ENCODE measurements at places on chromosomes 4 and X.

DNA sequence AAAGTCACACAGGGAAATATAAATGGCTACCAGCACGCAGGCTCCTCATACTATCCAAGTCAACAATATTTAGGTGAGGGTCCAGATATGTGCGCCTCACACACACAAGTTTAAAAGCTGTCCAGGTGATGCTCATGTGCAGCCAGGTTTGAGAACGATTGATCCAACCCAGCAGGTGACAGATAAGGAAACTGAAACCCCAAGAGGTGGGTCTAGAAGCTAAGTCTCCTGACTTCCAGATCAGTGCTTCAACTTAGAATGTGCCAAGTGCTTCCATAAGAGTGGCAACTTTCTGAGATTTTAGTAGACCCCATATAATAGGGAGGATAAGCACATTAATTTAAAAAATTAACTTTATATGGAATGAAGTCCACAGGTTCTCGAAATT is 54.4 kb upstream of the NAP1L5 start:
- no peak for DNase-seq

- no peak for DNase-seq
Measured at GRCh38 chrX:3598709-3599108, 114.7 kb downstream of the PRKX start.

DNA sequence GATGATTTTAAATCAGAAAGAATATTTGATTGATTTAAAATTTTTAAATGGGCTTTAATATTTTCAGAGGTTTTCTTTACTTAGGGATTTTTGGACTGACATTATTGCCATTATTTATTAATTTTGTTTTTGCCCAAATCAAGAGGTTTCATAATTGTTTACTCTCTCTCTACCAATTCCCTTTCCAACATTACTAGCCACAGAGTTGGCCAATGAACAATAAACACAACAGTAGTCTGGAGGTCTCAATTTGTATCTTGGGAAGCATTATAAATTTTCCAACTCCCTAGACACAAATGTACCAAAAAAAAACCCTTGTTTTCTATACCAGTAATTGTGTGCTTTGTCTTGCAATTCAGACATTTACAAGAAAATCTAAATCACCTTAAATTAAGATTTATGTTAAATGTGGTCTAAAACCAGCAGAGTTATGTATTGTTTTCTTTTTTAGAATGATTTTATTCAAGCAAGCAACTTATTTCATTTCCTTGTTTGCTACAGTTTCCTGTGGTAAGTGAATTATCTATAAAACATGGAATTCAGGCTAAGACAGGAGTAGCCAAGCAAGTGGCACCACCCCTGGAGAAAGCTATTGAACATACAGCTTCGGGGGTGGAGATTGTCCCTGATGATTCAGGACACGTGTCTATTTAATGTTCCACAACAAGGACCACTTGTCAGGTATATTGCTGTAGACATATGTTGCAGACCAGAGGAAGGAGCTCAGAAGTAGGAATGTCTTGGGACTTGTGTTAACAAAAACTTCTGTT is 622 bp downstream of the KLKB1 start:
- DNase-seq = no peak

GRCh38 chrX:20217271-20217670 is 49.4 kb downstream of the RPS6KA3 start:
- peak; percentile 24 for DNase-seq

DNA sequence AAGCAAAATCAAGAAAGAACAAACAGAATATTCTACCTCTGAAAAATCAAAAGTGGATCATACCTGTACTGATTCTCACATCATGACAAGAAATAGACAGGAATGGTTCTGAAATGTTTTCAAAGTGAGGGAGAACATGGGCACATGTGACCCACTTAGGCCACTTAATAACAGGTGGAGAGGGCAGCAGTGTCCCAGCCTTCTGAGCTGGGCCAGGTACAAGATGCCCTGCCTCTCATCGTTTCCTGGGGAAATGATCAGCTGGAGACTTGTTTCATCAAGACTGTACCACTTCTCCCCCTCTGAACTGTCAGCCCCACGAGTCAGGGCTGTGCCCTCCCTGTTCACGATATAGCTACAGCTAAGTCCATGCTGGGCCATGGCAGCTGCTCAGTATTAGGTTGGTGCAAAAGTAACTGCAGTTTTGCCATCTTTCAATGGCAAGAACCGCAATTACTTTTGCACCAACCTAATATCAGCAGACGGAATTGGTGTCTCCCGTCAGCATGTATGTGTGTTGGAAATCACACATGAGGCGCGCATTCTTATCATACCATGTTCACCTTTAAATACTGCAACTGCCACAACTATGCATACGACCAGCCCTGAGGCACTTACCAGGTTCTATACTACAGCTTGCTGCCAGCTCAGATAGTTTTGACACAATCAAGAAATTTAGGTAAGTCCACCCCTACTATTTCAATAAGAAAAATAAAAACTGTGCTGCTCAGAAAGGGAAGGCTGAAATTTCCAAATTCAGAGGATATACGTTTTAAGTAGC is 71.4 kb downstream of the GATB start:
- no peak for DNase-seq

DNA sequence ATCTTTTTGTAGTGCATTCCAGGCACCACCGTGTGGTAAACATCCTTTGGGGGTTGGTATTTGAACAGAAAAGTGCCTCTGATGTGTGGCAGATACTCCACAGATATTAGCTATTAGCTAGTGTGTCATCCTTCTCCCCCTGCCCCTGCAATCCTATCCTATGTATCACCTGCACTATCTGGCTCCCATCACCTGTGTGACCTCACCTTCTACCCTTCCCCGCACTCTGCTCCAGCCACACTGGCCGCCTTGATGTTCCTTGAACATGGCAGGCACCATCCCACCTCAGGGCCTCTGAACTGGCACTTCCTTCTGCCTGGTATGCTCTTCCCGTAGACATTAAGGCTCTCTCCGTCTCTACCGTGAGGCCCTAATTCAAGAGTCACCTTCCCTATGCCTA is 3.7 kb downstream of the ELK1 start:
- DNase-seq = no peak

- no peak for DNase-seq
Measured at GRCh38 chrX:11555759-11556158, 110.0 kb downstream of the ARHGAP6 start.

GRCh38 chrX:34764852-34765361 is 107.8 kb upstream of the TMEM47 start:
- DNase-seq = no peak

DNA sequence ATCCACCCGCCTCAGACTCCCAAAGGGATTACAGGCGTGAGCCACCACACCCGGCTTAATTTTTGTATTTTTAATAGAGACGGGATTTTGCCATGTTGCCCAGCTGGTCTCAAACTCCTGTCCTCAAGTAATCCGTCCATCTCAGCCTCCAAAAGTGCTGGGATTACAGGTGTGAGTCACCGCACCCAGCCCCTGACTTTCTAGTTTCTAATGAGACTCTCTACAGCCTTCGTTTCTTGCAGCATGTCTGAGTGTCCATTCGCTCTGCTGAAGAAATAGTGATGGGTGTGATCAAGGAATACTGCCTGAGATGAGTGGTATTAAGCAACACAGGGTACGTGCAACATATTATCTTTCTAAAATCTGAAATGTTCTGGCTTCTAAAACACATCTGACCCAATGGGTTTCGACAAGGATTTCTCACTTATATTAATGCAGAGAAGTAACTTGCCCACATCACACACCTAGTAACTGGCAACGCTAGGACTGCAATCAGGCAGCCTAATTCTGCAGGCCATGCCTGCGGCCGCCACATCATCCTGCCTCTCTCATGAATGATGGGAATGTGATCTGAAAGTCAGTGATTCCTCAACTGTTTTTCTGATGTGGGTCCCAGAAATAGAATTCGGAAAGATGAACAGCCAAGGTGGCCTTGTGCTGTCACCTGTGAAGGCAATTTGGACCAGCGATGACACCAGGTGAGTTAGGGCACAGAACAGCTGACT is 74.3 kb downstream of the RBM47 start:
- DNase-seq = no peak

- DNase-seq = no peak
Measured at GRCh38 chr4:108527723-108528122, 92.7 kb upstream of the RPL34 start.

GRCh38 chr4:128298146-128298758 is 10.6 kb upstream of the PGRMC2 start:
- no peak for DNase-seq

- DNase-seq = no peak
Measured at GRCh38 chr4:90979556-90979955, 852.4 kb downstream of the CCSER1 start.

DNA sequence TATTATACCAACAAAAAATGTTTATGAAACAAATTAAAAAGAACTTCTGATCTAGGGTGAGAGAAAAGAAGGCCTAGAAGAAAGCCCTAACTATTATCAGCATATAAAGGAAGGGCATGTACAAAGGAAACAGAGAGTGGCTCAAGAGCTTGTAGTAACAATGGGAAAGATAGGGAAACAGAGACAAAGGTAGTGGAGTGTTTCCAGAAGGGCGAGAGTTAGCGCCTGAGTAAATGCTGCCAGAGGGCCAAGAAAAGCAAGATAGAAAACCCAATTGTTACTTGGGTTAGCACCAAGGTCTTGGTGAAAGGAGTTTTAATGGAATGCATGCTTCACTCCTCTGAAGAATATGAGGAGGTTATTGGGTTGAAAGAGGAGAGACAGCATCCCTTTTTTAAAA is 16.5 kb upstream of the MSL3 start:
- no peak for DNase-seq

DNA sequence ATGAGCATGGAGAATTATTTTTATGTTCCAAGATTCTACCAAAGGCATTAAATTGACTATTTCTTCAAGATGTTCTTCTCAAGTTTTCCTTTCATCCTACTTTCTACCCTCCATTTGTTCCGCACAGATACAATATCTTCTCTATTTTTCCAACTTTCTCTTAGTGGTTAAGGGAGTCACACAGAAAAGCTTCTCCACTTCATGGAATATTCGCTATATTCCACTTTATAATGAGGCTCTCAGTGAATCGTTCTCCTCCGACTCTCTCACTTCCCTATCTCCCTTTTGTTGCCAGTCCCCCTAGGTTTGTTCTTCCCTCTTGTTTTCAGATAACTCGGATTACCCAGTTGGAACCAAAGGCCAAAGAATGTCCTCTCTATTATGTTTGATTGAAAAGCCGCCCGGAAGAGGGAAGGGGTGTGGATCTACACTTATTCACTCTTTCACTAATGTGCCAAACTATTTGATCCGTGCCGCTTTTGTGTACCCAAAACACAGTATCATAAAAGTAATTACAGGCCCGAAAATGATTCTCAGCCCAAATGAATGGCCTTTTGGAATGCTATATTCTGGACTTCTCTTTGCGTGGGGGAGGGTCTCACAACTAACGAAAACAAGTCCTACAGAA is 1.2 kb downstream of the SH3D19 start:
- DNase-seq = no peak

GRCh38 chrX:1946974-1947373 is 332.1 kb downstream of the ASMT start:
- no peak for DNase-seq

GRCh38 chr4:85747882-85748491 is 273.0 kb downstream of the ARHGAP24 start:
- DNase-seq = peak; percentile 72

DNA sequence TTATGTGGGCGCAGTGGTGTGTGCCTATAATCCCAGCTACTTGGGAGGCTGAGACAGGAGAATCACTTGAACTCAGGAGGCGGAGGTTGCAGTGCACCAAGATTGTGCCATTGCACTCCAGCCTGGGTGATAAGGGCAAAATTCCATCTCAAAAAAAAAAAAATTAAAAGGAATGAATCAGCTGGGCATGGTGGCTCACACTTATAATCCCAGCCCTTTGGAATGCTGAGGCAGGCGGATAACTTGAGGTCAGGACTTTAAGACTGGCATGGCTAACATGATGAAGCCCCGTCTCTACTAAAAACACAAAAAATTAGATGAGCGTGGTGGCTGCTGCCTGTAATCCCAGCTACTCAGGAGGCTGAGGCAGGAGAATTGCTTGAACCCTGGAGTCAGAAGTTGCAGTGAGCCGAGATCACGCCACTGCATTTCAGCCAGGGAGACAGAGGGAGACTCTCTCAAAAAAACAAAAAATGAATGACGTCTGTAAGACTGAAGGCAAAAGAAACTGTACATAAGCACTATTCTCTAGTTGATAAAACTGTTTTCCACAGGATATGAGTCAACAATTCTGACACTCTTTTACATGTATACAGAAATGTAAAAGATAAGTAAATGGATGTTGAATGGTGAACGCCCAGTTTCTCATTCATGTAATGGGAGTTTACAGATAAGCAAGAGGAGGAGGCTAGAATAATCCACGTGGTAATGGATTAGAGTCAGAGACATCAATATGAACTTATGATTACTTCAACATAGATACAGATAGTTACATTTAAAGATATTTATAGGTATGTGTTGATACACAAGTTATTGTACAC is 22.2 kb downstream of the CENPC start:
- no peak for DNase-seq

DNA sequence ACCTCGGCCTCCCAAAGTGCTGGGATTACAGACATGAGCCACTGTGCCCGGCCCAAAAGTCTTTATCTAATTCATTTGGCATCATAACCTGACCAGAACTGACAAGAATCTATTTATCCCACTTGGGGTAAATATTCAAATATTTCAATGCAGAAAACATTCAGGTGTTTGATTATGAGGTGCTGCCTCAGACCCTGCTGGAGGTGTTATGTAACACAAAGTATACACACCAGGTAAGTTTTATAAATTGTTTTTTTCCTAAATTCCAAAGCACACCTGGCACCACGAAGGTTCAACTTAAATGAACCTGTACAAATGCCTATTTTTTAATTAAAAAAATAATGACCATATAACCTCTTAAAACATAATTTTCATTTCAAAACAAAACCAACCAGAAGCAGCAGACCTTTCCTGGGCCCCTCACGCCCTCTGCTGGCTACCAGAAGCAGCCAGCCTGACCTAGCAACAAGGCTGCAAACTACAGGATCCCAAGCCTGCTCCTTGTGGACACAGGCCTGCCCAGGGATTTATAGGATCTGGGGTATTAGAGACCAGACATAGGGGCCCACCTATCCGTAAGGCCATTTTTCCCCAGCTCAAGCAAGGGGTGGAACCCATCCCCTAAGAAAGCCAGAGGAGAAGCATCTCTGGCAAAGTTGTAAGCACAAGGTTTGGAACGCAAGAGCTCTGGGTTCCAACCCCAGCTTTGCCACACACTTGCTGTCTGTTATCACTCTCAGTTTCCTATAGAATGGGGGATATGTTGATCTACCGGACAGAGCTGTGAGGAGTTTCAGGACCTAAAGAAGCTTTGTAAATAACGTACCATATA is 11.7 kb downstream of the OTUD5 start:
- no peak for DNase-seq

DNA sequence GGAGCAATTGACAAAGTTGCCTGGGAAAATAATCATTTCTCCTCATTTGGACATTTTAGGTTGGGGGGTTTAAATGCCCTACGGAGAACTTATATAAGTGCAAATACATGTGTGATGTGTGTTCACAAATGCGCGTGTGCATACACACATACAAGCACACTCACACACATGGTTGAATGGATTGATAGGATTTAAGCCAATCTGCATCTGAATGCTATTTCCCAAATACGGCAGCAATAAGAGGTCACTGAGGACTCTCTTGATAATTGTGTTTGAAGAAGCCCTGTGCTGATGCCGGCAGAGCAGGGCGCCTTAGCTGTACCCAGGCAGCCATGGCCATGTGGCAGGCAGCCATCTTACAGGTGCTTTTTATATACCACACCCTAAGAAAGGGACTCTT is 165.3 kb upstream of the LEF1 start:
- no peak for DNase-seq

GRCh38 chr4:40564815-40565483 is 64.7 kb downstream of the RBM47 start:
- DNase-seq = no peak

GRCh38 chrX:93538575-93538974 is 134.8 kb downstream of the NAP1L3 start:
- DNase-seq = no peak

GRCh38 chrX:100677611-100678181 is 33.7 kb downstream of the SRPX2 start:
- no peak for DNase-seq
